ENCODE measurements at places on chromosomes 6 and 20.

GRCh38 chr6:13259393-13259792 lies 68.9 kb downstream of the TBC1D7 start:
- no peak for DNase-seq

DNA sequence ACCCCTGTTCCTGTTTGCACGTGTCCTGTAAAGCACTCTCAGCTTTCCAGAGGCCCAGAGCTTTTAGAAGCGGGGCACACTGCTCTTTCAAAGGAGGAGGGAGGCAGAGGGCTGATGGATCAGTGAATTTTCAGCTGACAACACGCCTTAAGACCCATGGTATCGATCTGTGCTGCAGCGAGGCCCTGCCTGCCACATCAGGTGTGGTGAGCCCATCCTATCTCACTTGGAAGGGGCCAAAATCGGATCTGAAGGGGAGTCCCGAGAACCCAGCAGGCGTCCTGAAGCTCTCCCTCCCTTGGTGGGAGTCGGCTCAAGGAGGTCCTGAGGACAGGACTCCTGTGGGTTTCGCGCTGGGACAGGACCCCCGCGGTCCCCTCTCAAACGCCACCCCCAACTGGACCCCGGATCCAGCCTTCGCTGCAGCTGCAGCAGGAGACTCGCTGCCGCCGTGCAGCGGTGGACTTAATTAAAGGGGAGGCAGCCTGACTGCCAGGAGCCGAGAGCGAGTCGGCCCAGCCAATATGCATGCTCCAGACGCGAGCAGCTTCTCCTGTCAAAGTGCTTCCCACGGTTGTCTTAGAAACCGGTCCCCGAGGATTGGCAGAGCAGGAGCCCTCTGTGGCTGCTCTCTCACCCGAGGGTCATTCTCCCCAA lies 580.0 kb upstream of the ZNF337 start:
- no peak for DNase-seq

GRCh38 chr6:170247178-170247701 lies 43.6 kb downstream of the DLL1 start:
- DNase-seq, result no peak

GRCh38 chr20:49751397-49751736 lies 37.7 kb upstream of the B4GALT5 start:
- no peak for DNase-seq

DNA sequence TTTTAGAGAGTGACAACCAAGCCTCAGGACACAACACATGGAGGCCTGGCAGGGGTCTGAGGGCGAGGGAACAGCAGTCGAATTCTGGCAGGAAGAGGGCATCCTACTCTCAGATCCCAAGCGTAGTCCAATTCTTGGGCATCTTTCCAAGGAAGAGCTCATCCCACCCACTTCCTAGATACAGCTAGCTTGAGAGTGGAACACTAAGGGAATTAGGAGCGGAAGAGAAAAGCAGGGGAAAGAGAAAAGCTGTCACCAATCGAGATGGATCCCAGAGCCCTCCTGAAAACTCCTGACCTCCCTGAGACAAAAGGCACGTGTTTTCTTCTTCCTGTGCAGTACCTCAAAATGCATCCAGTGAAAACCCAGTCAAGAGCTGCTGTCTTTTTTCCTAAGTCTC lies 67.1 kb downstream of the GFOD1 start:
- DNase-seq, result no peak

DNA sequence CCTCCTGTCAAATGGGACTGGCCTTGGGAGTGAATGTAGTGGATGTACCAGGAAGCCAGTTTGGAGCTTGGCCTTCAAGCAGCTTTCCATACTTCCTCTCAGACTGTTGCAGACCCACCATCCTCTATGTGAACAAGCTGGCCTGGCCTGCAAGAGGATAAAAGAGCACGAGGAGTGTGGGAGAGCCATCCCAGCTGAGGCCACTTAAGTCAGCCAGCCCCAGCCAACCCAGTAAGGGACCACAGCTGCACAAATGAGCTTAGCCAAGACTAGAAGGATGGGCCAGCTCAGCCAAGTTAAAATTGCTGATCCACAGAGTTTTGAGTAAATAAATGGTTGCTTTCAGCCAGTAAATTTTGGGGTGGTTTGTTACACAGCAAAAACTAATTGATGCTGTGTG lies 156.9 kb upstream of the SOX4 start:
- no peak for DNase-seq

Measured in omental fat pad (tissue), 4 donors.